ENCODE measurements at places on chromosomes 4 and X.

GRCh38 chr4:14217401-14217800, 589.9 kb upstream of the BOD1L1 start:
- DNase-seq = no peak

GRCh38 chr4:142021181-142021580, 384.8 kb downstream of the IL15 start:
- no peak for DNase-seq

DNA sequence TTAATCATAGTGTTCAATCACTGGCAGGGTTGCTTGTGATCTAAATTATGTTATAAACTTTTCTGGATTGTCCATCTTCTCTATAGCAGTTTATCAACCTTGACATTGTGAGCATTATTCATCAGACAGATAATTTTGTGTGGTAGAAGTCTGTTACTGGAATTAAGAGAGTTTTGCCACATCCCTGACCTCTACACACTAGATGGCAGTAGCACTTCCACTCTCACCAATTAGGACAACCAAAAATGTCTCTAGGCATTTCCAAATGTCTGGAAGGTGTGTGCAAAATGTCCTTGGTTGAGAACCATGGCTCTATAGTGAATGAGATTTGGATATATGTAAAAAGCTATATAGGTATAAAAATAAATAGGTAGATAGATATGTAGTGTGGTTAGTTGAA, 324.1 kb upstream of the FAM47C start:
- DNase-seq = no peak

DNA sequence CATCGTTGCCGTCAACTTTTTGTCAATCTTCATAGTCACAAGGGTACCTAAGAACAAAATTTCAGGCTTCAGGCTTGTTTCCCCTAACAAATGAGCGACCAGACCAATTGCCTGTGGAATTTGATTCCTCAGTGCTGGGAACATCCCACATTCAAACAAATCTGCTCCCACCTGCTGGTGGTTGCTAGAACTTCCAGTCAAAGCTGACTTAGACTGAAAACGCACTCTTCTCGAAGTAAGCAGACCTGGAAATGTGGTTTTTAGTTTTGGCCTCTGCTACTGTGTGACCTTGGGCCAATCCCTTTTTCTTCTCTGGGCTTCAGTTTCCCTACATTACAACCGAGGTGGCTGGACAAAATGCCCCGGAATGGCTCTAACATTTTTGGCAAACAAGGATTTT, 1.8 kb upstream of the GABRQ start:
- no peak for DNase-seq

- no peak for DNase-seq
Measured at GRCh38 chr4:172050911-172051310, 237.7 kb downstream of the GALNTL6 start.

- DNase-seq = no peak
Measured at GRCh38 chr4:52836120-52836519, 26.0 kb upstream of the RASL11B start.

- DNase-seq = no peak
Measured at GRCh38 chrX:149259241-149259640, 245.9 kb downstream of the IDS start.

GRCh38 chr4:7073526-7074390, 5.9 kb upstream of the GRPEL1 start:
- no peak for DNase-seq

DNA sequence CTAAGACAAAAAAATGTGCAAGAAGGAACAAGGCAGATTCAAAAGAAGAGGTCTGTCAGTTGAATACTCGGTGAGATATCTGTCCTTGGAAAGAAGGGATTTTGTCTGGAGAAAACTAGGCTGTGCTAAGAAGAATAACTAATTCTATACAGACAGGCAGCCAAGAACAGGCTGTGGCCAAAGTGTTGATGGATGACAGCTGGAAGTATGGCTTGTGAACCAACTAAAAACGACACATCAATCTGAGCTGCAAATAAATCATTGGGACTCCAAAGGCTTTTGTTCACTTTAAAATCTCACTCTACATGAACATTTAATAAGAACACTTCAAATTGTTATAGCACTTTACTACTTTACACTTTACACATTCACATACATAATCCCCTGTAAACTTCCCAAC, 70.5 kb upstream of the IGSF1 start:
- DNase-seq = no peak

DNA sequence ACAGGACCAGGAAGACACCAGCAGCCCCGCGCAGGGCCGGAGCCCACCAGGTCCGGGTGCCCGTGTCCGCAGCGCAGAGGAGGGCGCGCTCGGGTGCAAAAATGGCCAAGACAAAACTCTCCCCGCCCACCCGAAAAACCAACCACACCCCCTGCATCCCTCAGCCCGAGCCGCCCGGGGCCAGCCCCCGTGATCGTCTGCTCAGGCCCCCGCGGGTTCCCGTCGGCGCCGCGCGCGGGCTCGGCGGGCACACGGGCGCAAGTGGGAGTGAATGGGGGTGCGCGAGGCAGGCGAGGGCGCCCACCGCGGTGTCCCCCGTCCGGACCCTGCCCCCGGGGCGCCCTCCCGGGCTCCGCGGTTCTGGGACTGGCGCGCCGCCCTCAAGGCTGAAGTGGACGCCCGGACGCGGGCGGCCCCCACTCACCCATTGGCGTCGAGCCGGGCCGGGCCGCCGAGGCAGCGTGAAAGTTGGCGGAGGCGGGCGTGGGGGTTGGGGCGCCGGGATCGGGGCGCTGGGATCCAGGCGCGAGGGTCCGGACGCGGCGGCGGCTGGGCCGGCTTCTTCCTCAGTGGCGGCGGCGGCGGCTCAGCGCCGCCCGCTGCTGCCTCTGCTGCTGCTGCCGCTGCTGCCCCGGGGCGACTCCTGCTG, 393 bp downstream of the SH3KBP1 start:
- no peak for DNase-seq

DNA sequence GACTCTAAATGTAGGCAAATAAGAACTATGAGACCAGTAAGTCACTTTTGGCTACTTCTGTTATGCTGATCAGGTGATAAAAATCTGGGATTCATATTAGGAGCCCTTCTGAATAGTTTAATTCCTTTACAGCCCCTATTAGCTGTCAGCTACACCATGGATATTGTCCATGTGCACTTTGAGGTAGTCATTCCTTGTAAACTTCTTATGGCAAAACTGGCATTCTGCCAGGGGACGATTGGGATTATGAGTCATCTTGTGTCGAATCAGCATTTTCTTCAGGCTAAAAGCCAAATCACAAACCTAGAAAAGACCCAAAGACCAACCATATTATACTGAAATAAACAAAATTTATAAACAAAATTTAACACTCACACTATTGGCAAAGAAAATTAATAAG, 227.6 kb downstream of the PRDM5 start:
- DNase-seq = no peak

DNA sequence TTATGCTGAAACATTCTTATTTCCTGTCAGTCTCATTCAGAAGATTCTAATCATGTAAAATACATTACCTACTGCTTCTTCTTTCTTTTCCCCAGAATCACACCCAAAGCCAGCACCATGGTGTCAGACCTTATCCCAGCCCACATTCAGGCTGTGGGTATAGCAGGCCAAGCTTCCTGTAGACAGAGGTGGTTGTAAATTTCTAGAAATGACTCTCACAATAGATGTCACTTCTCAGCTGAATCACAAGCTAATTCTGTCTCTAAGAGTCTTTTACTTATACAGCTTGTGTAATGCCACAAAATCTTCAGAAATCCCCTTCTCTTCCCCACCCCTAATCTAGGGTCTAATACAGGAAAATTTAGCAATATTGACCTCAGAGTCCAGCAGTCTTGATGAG, 239.6 kb downstream of the PARM1 start:
- no peak for DNase-seq

GRCh38 chrX:53683556-53684414, 2.7 kb downstream of the HUWE1 start:
- peak; percentile 82 for DNase-seq

DNA sequence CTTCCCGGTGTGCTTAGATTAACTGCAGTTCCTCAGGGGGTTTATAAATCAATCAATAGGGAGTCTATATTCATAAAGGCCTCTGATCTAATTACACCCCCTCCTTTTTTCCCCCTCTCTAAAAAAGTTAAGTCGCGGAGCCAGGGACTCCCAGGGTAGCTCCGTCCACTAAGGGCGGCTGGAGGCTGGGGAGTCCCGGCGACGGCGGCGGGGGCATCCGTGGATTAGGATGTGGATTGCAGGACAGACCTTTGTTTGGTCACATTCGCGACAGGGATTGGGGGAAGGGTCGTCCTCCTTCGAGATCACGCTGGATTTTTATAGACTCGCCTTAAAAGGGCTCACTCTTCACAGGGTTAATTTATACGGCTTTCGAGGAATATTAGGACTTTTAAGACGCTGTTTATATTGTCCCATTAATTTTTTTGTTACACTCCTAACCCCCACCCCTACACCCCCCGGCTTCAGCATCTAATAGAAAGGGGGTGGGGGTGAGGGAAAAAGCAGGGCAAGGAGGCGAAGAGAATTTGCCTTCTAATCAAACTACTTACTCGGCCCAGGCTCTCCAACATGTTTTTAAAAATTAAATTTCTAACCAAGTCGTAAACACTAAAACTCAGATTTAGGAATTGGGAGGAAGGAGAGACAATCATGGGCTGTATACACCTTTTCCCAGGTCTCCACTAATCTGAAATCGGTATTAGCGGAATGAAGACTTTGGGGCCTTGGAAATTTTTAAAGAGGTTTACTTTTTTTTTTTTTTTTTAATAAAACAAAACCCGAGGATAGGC, 8.5 kb downstream of the PITX2 start:
- no peak for DNase-seq

DNA sequence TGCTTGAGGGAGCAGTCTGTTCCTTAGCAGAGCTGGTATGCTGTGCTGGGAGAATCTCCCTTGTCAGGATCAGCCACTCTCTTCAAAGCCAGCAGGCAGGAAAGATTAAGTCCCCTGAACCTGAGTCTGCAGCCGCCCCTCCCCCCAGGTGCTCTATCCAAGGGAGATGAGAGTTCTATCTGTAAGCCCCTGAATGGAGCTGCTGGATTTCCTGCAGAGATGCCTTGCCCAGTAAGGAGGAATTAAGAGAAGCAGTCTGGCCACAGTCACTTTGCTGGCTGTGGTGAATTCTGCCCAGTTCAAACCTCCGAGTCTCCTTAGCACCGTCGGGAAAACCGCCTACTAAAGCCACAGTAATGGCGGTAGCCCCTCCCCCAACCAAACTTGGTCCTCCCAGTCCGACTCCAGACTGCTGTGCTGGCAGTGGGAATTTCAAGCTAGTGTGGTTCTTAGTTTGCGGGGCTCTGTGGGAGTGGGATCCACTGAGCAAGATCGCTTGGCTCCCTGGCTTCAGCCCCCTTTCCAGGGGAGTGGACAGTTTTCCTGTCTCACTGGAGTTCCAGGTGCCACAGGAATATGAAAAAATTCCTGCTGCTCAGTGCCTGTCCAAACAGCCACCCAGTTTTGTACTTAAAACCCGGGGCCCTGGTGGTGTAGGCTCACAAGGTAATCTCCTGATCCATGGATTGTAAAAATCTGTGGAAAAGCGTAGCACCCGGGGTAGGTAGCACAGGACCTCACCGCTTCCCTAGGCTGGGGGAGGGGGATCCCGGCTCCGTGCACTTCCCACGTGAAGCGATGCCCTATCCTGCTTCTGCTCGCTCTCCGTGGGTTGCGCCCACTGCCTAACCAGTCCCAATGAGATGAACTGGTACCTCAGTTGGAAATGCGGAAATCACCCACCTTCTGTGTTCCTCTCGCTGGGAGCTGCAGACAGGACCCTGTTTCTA, 38.0 kb downstream of the RAB28 start:
- no peak for DNase-seq

- no peak for DNase-seq
Measured at GRCh38 chrX:102859550-102859871, 77.6 kb upstream of the RAB40AL start.

GRCh38 chr4:80500613-80501012, 165.1 kb downstream of the CFAP299 start:
- no peak for DNase-seq

GRCh38 chrX:20664131-20664530, 397.4 kb upstream of the RPS6KA3 start:
- DNase-seq = no peak

DNA sequence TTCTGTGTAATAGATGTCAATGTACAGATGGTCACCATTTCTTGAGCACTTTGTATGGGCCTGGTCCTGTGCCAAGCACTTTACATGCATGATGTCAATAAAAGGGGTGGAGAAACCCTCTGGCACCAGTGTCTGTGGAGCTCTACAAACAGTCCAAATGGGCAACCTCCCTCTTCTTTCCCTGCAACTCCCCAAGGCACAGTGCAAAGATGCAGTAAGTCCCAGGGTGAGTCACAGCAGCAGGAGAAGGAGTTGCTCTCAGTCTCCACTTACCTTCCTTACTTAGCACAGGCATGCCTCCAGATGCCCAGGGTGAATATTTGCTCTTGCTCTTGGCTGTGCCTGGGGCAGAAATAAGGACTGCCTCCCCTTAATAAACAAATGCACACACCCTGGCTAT, 4.3 kb downstream of the OCIAD2 start:
- no peak for DNase-seq

All from stimulated activated CD8-positive, alpha-beta memory T cell treated with anti-CD3 and anti-CD28 coated beads, Interleukin-15, amount 100 ng/mL, for 48 hours (primary cell).